ENCODE measurements at places on chromosomes 6 and 20. TPM values are rescaled to one million over a fixed set of nuclear protein-coding genes. Genes with fewer than 3 reads are reported as not detected.
A peak's percentile ranks its signal among the peaks of the same experiment; 100 is the strongest.

Gene SLC22A7
- not detected for total RNA-seq

- DNase-seq = peak; percentile 41
Measured at GRCh38 chr6:150813993-150814359, 51.5 kb upstream of the MTHFD1L start.

GRCh38 chr20:25992146-25992545, 295.5 kb upstream of the ZNF337 start:
- no peak for DNase-seq

- no peak for DNase-seq
Measured at GRCh38 chr20:16684416-16684815, 45.4 kb upstream of the SNRPB2 start.

DNA sequence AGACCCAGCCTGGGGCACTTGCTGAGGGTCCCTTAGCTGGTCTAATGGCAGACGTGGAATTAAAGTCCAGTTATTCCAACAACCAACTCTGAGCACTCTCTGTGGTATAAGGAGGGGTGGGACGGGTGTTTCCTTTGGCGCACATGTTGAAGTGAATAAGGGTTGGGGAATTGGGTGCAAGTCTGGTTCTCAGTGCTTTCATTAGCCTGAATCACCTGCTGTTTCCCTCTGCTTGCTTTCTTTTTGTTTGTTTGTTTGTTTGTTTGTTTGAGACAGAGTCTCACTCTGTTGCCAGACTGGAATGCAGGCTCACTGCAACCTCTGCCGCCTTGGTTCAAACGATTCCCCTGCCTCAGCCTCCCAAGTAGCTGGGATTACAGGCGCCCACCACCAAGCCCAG, 110.1 kb downstream of the TNFAIP3 start:
- no peak for DNase-seq

GRCh38 chr20:62146019-62146755, 2.6 kb downstream of the SS18L1 start:
- DNase-seq = no peak

All from activated CD4-positive, alpha-beta memory T cell treated with anti-CD3 and anti-CD28 coated beads for 36 hours (primary cell).